ENCODE measurements at places on chromosomes 1 and 21.
A peak's percentile ranks its signal among the peaks of the same experiment; 100 is the strongest.

- no peak for DNase-seq
Measured at GRCh38 chr1:14039582-14040430, 339.8 kb downstream of the PRDM2 start.

- peak; percentile 22 for DNase-seq
Measured at GRCh38 chr1:174036798-174037197, 14.6 kb upstream of the RC3H1 start.

DNA sequence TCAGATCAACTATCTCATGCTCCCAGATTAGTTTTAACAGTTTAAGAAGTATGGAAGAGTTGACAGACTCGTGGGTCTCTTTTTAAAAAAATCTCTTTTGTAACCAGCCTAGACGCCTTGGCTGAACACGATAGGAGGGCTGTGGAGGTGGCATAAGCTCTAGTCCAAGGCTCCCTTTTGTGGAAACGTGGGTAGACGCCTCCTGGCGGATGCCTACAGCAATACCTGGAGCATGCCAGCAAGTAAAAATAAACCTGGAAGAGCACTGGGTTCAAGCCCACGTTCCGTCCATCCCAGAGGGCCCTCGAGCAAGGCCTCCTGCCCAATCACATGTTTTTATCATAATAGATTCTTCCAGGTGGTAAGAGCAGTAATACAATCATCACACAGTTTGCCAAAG lies 87.9 kb downstream of the RGS7 start:
- DNase-seq: no peak

DNA sequence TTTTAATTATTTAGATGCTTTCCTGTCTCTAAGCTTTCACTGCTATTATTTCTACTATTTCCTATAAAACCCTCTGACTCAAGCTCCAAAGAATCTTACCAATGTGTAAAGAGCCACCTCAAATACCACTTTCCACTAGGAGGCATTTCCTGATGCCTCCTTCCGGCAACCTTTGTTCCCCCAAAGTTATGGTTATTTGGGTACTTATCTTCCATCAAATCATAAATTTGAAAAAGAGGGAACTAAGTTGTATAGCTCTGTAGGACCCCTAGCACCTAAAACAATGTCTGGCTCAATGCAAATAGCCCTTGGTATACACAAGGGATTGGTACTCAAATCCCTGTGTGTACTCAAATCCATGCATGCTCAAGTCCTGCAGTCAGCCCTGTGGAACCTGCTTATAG lies 79.6 kb downstream of the NME7 start:
- DNase-seq: no peak

DNA sequence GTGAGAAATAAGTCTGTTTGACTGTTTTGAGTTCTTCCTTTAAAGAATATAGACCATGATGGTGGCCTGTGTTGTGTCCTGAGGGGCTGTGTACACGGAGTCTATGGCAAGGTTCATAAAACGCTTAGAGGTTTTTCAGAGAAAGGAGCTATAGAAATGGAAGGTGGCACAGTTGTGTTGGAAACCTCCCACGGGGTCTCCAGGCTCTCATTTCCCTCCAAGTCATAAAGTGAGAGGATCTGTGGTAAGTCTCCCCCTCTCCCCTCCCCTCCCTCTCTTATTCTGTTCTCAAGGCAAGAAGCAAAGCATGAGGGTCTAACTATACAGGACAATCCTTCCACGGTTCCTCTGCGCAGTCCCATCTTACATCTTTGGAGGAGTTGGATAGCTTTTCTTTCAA lies 139.2 kb downstream of the KIF26B start:
- DNase-seq: no peak

GRCh38 chr1:186078245-186078644 lies 296.8 kb downstream of the TPR start:
- DNase-seq: no peak

DNA sequence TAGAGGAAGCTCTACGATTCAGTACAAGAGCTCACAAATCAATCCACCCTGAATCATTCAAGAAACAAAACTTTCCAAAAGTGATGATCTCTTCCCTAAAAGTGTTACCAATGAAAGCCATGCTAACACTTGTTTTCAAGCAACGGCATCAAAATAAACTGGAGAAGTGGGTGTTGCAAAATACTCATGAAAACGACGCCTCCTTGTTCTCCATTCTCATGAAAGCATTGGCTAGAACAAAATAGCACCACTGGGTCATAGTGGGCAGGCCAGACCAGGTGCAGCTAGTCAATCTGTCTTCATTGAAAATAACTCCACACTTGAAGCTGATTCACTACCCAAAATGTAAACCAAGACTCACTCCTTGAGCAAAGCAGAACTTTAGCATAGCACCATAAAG lies 4.3 kb downstream of the TIAM1 start:
- no peak for DNase-seq

DNA sequence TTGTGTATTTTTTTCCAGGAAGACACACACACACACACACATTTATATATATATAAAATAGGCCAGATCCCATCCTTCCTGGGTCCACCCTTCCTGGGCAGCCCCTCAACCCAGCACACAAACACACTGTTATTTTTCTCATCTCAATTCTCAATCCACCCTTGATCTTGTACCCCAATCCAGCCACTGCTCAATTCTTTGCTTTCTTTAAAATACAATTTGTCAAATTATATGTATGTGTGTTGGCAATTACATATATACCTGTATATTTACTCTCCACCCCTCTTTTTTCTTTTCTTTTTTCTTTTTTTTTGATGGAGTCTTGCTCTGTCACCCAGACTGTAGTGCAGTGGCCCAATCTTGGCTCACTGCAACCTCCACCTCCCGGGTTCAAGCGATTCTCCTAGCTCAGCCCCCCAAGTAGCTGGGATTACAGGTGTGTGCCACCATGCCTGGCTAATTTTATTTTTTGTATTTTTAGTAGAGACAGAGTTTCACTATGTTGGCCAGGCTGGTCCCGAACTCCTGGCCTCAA lies 88.3 kb downstream of the DHRS3 start:
- no peak for DNase-seq

- DNase-seq: no peak
Measured at GRCh38 chr21:16037421-16037955, 307.7 kb downstream of the USP25 start.

- DNase-seq: no peak
Measured at GRCh38 chr1:33466159-33466558, 6.3 kb upstream of the ZSCAN20 start.

DNA sequence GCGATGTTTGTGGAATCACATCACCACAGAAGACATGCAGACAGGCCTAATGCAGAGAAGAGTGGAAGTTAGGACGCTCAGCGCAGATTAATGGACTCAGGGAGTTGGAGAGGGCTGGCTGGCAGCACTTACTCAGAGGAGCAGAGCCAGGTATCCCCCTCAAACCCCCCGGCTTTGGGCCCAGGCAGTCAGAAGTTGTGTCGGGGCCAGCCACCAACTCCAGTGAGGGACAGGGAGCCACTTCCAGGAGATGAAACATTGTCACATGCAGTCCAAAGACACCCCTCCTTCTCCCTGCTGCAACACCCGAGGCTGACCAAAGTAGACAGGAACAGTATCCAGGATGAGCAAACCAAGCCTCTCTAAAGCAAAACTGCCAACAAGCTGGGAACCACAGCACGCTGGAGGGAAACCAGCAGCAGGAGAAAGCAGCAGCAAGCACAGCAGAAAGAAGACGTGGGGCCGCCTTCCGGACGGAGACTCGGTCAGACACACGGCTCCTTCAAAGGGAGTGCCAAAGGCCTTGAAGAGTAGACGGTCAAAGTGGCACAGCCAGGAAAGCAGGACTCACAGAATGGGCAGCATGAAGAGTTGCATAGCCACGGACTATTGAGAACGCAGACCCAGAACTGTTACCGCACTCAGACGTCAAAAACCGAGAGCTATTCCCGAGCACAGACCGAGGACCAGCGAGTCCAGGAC lies 149.3 kb downstream of the PCBP3 start:
- no peak for DNase-seq

GRCh38 chr1:27990920-27991537 lies 31.3 kb downstream of the XKR8 start:
- no peak for DNase-seq

DNA sequence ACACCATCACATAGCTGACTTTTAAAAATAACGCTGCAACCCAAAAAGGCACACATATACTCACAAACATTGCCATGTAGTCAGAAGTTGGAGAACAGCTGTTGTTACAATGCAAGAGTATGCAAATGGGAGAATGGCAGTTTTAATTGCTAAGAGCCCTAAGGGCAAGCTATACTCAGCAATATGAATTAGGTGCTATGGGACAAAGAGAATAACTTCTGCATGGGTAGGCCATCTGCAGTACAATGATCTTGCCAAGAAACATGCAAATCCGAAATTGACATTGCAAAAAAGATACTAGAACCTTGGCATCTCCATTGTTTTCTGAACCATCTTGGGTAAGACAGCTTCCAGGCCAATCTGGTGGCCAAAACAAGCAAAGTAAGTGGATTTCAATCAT lies 697.8 kb downstream of the LRRIQ3 start:
- no peak for DNase-seq

DNA sequence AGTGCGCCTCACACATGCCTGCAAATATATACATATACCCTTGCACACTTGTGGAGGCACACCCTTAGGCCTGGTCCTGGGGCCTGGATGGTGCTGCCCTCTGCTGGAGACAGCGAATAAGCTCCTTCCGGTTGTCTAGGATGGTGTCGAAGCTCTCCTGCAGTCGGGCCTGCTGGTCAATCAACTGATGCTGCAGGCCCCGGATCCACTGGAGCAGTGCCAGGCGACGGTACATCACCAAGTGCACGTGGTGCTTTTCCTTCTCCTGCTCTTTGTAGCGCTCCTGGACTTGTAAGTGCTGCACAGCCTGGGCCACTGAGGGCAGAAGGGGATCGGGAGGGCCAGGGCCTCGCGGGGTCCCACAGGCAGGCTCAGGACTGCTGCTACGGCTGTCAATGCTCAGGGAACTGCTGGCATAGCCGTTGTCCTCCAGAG lies 3.1 kb downstream of the C1orf216 start:
- peak; percentile 69 for DNase-seq

DNA sequence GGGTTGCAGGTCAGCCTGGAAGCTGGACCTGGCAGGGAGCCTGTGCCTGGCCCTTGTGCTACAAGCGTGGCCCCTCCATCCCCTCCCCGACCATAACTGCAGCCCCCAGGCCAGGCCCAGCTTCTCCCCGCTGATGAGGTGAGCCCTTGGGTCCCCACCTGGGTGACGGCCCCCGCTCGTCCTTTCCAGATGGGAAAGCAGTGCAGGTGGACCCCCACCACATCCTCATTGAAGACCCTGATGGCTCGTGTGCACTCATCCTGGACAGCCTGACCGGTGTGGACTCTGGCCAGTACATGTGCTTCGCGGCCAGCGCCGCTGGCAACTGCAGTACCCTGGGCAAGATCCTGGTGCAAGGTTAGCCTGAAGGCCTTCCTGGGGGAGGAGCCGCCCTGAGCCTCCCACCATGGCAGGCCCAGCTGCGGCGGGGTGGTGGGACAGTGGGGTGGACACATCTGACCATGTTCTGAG lies 56.9 kb downstream of the TRIM11 start:
- DNase-seq: no peak

GRCh38 chr1:11316701-11317100 lies 43.7 kb downstream of the UBIAD1 start:
- no peak for DNase-seq

DNA sequence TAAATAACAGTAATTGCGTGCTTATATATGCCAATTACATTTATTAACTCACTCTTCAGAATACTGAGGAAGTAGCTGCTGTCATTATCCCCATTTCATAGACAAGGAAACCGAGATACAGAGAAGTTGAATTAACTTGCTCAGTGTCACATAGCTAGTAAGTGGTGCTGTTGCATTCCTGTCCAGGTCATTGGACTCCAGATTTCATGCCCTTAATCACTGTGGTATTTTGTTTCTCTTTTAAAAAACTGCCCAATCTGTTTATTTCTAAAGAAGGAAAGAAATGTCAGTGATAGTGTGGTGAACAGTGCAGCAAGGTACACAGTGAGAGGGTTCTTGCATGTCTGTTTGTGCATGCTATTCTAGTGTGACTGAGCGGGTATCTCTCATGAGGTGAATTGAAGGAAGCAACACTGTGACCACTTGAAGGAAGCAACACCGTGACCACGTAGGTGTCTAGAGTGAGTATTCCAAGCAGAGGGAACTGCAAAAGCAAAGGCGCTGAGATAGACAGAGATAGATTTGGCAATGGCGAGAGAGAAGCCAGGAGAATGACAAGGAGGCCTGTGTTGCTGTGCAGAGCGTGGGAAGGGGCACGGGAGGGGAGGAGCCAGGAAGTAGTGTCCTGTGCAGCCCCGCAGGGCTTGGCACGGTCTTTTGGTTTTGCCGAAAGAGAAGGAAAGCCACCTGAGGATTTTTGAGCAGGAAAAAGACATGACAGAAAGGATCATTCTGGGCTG lies 95.9 kb downstream of the CAMTA1 start:
- DNase-seq: no peak

- no peak for DNase-seq
Measured at GRCh38 chr1:112335351-112335750, 60.7 kb upstream of the CTTNBP2NL start.

DNA sequence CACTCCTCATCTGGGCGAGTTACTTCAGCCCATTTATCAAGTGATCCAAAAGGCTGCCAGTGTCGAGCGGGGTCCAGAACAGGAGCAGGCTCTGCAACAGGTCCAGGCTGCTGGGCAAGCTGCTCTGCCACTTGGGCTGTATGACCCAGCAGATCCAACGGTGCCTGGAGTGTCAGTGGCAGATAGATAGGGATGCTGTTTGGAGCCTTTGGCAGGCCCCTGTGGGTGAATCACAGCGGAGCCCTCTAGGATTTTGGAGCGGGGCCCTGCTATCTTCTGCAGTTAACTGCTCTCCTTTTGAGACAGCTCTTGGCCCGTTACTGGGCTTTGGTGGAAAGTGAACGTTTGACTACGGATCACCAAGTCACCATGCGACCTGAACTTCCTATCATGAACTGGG lies 7.5 kb downstream of the MMEL1 start:
- no peak for DNase-seq

DNA sequence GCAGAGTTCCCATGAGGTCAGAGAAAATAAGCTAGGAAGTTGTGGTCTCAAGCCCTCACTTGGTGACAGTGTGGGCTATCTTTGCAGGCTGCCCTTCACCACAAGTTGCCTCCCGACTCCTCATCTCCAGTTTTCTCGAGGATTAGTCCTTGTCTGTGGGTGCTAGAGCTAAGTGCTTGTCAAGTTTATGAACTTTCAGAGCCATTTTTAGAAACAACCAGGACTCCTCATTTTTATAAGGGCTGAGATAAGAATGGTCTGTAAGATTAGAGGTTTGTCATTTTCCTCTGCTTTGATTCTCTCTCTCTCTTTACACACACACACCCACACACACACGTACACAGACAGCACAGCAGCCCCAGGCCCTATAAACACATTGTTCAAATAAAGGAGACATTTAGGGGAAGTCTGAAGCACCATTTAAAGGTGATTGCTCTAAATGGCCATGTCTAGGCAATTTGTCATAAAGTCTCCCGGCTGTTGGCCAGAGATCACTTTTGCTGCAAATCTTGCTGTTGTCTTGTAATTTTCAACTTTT lies 127.2 kb downstream of the LACTBL1 start:
- DNase-seq: no peak

GRCh38 chr1:160827418-160827817 lies 31.4 kb downstream of the LY9 start:
- DNase-seq: peak; percentile 41

- DNase-seq: no peak
Measured at GRCh38 chr1:84253891-84254290, 47.6 kb upstream of the SAMD13 start.
